ENCODE measurements at places on chromosomes 6 and 20.

DNA sequence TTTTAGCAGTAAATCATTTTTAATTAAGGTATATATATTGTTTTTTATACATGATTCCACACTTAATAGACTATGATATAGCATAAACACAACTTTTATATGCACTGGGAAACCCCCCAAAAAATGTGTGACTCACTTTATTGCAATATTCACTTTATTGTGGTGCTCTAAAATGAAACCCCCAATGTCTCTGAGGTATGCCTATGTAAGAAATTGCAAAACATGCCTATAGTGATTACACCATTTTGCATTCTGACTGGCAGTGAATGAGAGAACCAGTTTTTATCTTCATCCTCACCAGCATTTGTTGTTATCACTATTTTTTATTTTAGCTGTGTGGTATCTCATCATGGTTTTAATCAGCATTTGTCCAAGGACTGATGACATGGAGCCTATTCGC is 8.5 kb upstream of the CST11 start:
- DNase-seq: no peak

GRCh38 chr6:16136621-16137450 is 8.0 kb downstream of the MYLIP start:
- peak; percentile 49 for DNase-seq

GRCh38 chr6:98529364-98529763 is 305.0 kb upstream of the POU3F2 start:
- DNase-seq: no peak

- peak; percentile 13 for DNase-seq
Observed at GRCh38 chr6:136225496-136225895, 24.6 kb downstream of the MTFR2 start.

DNA sequence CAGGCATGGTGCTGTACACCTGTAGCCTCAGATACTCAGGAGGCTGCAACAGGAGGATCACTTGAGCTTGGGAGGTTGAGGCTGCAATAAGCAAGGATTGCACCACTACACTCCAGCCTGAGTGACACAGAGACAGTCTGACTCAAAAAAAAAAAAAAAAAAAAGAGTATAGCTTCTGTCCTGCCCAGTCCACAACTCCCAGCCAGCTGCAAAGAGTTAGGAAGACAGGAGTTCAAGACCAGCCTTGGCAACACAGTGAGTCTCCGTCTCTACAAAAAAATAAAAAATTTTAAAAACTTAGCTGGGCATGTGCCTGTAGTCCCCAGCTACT is 28.3 kb upstream of the TLDC2 start:
- DNase-seq: no peak

All from hematopoietic multipotent progenitor cell treated with erythropoietin and hydrocortisone succinate and interleukin-3 and kit ligand, for 17 days (in vitro differentiated cells).